ENCODE measurements at places on chromosomes 2 and 18.

- no peak for DNase-seq
Measured at GRCh38 chr18:11649839-11650238, 39.2 kb upstream of the GNAL start.

DNA sequence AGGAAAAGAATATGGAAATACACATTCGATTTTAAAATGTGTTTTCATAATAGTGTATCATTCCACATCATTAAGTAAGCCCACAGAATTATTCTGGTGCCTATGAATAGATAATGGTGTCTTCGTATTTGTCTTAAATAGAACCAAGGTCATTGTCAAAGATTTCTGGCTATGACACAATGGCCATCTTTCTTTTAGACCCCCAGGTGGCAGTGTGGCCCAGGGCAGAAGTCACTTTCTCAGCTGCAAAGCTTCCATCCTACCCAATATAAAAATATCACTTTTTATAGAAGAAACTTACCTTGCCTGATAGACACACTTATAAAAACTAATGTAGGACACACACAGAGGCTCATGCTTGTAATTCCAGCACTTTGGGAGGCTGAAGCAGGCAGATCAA is 57.5 kb downstream of the ZRANB3 start:
- DNase-seq: peak; percentile 42

GRCh38 chr2:28252311-28252710 is 140.3 kb upstream of the FOSL2 start:
- DNase-seq: peak; percentile 55

- DNase-seq: no peak
Measured at GRCh38 chr2:46338674-46339073, 41.5 kb downstream of the EPAS1 start.

- no peak for DNase-seq
Measured at GRCh38 chr2:68695971-68696370, 38.6 kb upstream of the ARHGAP25 start.

GRCh38 chr2:127146820-127147502 is 40.0 kb upstream of the BIN1 start:
- DNase-seq: no peak

- no peak for DNase-seq
Measured at GRCh38 chr2:181949047-181949446, 36.6 kb upstream of the PPP1R1C start.

- DNase-seq: peak; percentile 25
Measured at GRCh38 chr2:178761759-178762371, 45.4 kb downstream of the TTN start.

GRCh38 chr18:9870431-9871008 is 15.3 kb upstream of the TXNDC2 start:
- DNase-seq: no peak

- DNase-seq: no peak
Measured at GRCh38 chr2:240635121-240635997, 10.1 kb downstream of the GPR35 start.

GRCh38 chr2:98472961-98473746 is 28.5 kb downstream of the INPP4A start:
- no peak for DNase-seq

GRCh38 chr2:226431288-226431948 is 368.2 kb downstream of the IRS1 start:
- DNase-seq: no peak

DNA sequence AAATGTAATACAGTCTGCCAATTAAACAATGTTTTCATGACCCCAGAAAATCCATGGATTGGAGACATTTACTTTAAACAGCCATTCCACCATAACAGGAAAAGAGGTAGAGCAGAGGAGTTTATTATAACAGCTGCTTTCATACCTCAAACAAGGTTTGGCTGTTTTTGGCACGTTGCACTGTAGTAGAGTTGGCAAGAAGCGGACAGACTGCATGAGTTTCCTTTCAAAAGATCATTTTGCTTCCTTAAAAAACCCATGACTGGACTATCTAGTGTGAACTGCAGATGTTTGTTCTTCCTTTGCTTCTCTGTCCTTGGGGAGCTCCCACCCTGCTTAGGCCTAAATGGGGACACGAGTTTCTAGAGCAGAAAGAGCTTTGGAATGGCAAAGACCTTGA is 108.5 kb upstream of the THOC1 start:
- DNase-seq: no peak
